ENCODE measurements at places on chromosomes 5 and 9.

GRCh38 chr5:68245319-68245718, 29.8 kb downstream of the PIK3R1 start:
- no peak for DNase-seq

- no peak for DNase-seq
These were observed 13.7 kb downstream of the NDUFAF2 start for GRCh38 chr5:60958712-60959111.

DNA sequence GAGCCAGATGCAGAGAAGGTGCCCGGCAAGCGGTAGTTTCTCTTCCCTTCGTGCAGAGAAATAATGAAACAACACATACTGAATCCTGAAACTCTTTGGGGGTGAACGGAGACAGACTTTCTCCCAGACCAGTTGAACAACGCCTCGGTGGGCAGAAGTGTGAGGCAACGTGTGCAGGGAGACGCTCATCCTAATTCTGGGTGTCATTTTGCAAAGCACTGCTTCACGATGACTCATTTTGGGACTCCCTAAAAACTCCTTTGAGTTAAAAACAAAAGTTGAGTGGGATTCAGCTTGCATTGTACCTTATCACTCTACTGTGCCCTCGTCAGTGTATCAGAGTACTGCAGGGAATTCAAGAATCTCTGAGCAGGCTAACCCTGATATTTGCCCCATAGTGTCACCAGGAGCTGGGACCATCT, 3.5 kb upstream of the NEK6 start:
- no peak for DNase-seq

DNA sequence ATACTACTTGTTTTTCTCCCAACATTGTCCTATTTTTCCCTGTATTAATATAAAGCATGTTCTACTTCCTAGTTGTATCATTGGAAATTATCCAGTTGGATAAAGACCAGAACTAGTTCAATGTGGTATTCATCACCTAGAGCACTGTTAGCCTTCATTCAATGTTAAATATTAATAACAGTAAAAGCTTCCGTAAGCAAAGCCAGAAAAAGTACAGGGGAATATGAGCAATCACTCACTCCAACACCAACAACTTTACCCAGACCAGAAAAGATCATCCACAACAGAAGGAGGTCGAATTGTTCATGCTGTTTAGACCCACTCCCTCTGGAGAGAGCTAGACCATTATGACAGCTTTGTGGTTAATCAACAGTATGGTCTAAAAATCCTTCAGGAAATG, 728.4 kb downstream of the MAT2B start:
- no peak for DNase-seq

DNA sequence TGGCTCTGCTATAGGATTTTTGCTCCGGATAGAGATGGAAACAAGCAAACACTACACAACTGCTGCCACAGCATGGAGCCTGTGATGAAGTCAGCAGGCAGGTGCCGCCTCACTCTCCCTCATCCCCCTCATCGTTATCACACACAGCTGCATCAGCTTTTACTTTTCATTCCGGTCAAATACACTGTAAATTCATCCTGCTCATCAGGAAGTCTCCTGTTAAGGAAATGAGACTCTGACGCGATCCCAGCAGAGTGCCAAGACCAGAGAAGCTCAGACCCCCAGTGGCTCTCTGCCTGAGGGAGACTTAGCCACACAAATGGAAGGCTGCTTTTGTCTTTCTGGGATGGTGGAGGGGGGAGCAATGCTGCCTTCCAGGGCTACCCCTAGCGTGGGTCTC, 270.2 kb downstream of the ELAVL2 start:
- DNase-seq = no peak

GRCh38 chr5:136006761-136007251, 22.0 kb upstream of the TGFBI start:
- DNase-seq = no peak

DNA sequence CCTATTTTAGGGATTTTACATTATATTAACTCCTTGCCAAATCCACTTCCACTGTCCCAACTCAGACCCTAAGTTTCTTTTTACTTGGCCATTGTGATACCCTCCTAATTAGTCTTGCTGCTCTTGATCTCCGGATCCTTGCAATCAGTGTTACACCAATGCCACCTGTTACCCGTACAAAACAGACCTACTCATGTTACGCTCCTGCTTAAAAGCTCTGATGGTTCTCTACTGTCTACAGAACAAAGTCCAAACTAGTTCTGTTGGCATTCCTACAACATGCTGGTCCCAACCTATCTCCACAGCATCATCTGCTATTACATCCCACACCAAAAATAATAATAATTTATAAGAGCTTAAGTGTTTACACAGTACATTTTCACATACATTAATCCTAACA, 9.8 kb downstream of the ECPAS start:
- DNase-seq = no peak

GRCh38 chr9:128051932-128052709, 15.0 kb downstream of the NAIF1 start:
- no peak for DNase-seq

DNA sequence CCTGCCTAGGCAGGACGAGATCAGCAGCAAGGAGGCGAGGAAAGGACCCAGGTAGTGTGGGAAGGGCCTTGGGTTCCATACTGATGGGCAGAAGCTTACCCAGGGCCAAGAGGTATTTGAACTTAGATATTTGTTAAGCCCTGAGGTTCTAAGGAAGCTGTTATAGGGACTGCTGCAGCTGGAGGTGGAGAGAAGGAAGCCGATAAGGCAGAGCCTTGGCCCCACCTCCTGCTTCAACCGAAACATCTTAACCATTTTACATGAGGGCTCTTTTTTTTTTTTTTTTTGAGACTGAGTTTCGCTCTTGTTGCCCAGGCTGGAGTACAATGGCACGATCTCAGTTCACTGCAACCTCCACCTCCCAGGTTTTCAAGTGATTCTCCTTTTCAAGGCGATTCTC, 8.6 kb upstream of the AQP3 start:
- DNase-seq = no peak

- DNase-seq = peak; percentile 2
These were observed 22.5 kb upstream of the PTPN3 start for GRCh38 chr9:109520475-109521132.

DNA sequence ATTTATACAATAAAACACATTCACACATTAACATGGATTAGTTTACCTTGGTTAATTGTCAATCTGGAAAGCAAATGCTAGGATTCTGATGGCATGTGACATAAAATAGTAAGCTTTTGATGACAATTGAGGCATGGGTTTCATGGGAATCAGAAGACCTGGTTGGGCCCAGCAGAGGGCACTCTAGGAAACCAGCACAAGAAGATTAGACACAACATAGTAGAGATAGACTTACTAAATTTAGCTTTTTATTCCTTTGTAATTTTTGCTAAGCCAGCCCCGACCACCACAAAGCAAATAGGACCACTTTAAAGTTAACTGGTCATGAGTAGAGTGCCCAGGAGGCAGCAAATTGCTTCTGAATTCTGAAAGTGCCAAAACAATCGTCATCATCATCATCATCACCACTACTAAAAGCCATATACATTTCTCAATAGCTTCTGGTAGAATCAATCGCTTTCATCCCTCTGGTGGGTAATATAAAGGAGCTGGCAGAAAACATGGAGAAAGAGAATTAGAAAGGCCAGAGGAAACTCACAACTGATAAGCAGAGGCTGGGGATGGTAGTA, 163.2 kb downstream of the ARRDC3 start:
- no peak for DNase-seq

DNA sequence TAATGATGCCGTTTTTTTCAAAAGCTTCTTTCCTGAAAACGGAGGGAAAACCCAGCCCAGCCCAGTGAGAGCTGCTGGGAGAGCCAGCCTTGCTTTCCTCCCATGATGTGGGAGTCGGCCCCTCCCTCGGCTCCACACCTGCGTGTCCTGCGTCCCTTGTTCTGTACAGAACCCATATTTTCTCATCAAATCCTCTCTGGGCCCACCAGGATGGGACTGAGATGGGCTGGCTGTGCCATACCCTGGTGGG, 8.9 kb downstream of the FLT4 start:
- no peak for DNase-seq

DNA sequence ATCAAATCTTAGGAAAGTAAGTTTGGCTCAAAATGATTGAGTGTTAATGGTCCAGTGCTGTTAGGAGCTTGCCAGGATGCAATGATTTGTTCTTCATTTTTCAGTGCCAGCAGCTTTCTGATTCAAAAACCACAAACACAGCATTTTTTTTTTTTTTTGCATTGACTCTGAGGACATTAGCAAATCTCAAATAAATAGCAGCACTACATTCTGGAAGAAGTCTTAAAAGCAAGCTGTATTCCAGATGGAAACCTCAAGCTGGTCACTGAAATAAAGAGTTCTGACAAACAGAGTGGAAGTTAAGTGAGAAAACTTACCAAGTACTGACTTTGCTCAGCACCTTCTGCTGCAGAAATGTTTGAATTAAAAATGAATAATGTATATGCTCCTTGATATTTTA, 1653.1 kb upstream of the CDH9 start:
- no peak for DNase-seq

DNA sequence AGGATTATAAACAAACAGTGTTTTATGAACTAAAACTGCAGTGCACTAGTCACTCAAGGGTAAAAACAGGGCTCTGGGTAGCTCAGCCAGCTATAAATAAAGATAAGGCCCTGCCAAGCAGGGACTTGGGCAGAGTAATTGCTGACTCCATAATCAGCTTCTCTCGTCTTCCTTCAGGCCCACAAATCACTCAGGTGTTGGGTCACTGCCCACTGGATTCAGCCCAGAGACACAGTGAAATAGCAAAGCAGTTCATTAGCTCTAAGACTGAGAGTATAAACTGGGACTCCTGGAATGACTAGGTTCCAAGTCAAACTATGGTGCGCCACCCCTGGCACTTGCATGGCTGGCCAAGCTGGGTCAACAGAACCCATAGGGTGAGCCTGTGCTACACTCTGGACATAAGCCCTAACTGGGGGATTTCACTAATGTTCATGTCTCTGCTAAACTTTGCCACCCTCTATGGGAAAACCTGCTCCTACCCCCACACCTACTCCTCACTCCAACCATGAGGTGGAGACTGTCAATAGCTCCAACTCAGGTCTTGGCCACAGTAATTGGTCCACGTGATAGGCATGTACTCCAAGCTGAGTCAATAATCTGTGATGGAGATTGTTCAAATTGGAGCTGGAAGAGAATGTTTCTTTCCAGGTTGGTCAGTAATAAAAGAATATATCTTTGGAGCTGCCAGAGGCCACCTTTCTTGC, 158.5 kb downstream of the SLIT3 start:
- no peak for DNase-seq

DNA sequence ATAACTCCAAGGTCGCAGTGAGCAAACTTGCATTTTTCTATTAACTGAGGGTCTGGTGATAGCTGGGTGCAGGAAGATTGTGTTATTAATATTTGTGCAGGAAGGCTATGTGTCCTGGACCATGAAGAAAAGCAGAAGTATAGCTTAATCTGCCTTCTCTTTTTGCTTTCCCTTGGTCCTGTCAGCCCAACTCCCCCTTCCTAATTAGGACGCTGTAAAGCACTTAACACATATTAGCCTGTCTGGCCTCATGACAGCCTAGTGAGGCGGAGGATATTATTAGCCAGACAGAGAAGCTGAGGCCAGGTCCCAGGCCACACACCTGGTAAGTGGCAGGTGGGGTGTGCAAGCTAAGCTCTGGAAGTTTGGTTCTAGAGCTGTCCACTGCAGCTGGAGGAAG, 29.5 kb downstream of the SLC46A2 start:
- DNase-seq = no peak

GRCh38 chr5:86460519-86460918, 157.2 kb upstream of the COX7C start:
- DNase-seq = no peak

- no peak for DNase-seq
These were observed 1.2 kb downstream of the FANCC start for GRCh38 chr9:95316274-95316673.

DNA sequence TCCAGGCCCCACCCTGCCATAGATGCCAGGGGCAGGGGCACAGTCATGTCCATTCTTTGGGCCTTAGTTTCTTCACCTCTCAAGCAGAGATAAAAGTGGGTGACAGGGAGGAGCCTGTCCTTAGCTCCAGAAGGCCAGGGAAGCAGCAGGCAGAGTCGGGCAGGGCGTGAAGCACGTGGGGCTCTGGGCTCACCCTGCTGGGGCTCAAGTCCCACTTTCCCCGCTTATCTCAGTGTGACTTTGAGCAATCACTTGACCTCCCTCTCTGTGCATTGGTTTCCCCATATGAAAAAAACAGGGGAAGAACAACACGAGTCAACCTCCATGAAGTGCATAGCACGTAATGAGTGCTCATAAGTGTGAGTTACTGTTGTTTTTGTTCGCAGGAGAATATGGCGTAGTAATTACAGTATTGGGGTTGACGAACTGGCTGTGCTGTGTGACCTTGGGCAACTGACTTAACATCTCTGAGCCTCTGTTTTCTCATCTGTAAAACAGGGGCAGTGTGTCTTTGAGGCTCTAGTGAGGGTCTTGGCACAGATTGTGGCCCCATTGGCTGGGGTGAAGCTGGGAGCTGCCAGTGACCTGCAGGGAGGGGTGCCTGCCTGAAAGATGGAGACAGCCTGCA, 39.9 kb upstream of the HAND1 start:
- DNase-seq = no peak

GRCh38 chr5:1476181-1476966, 31.1 kb upstream of the SLC6A3 start:
- DNase-seq = no peak

Data from stimulated activated CD8-positive, alpha-beta memory T cell treated with anti-CD3 and anti-CD28 coated beads, Interleukin-12 subunit alpha, Interleukin-12 subunit beta, amount 100 ng/mL, for 1 hour (primary cell).